ENCODE measurements at places on chromosomes 4 and X. TPM values are rescaled to one million over a fixed set of nuclear protein-coding genes. Genes with fewer than 3 reads are reported as not detected.

Gene GBA3
- total RNA-seq: not detected

Gene NXF2
- not detected for total RNA-seq

Gene PASD1
- not detected for total RNA-seq

Gene PCSK1N
- 0.93 TPM for total RNA-seq

Gene YY2
- total RNA-seq: 1.7 TPM

Gene CLGN
- total RNA-seq: 0.15 TPM

Gene TEX13A
- total RNA-seq: not detected

All from activated CD8-positive, alpha-beta memory T cell treated with anti-CD3 and anti-CD28 coated beads, Interleukin-2, amount 10 ng/mL, durations not matched to agents 7 days and 5 days (primary cell).